Upper lobe of right lung (tissue), 1 donor: ENCODE measurements at places on chromosomes 4 and X.

- no peak for DNase-seq
Observed at GRCh38 chr4:111475001-111475400, 670.3 kb upstream of the FAM241A start.

GRCh38 chr4:151659601-151660364 is 101.0 kb downstream of the GATB start:
- no peak for DNase-seq

GRCh38 chr4:19177616-19178015 is 1074.1 kb upstream of the SLIT2 start:
- DNase-seq: no peak

DNA sequence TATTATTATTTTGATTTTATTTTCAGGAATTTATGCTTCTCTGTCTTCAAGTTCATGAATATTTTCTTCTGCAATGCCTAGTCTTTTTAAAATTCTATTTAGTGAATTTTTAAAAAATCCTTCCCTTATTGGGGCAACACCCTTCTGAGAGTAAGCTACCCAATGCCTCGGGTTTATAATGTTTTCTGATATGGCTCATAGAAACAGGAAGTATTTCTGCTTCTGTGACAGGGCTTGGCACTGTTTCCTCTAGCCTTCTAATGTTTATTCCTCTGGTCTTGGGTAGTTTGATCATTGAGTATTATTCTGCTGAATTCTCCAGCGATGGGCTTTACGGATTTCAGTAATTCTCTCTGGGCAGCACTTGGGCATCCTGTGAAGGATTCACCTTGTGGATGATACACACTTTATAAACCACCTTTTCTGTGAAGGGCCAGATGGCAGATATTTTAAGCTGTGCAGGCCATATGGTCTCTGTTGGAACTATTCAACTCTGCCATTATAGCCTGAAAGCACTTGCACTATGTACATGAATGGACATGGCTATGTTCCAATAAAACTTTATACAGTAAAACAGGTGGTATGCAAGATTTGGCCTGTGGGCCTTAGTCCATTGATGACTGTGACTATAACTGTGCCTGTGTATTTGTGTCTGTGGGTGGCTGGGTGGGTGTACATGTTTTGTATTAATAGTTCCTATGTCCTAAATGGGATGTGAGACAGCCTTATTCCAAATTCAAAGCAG is 95.9 kb upstream of the FAT1 start:
- DNase-seq: no peak

- no peak for DNase-seq
Observed at GRCh38 chr4:84699001-84699671, 116.2 kb downstream of the CDS1 start.

GRCh38 chr4:86014599-86014998 is 345.3 kb downstream of the MAPK10 start:
- no peak for DNase-seq

DNA sequence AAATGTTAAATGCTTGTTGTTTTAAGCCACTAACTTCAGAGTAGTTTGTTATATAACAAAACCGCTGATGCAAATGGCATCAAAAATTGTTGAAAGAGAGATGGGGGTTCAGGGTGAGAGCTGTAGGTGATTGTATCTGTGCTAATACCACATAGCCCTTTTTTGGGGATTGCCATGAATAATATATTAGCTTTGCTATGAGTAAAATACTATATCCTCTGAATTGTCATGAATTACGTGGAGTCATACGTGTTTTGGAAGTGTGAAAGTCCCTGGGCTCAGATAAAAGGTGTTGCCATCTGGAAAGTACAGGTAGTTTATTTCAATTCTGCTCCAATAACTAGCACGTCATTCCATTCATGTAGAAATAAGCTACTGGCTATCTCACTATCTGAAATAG is 30.6 kb downstream of the DYNLT3 start:
- DNase-seq: no peak

- DNase-seq: peak; percentile 81
Observed at GRCh38 chr4:8315435-8316250, 46.1 kb downstream of the HTRA3 start.

DNA sequence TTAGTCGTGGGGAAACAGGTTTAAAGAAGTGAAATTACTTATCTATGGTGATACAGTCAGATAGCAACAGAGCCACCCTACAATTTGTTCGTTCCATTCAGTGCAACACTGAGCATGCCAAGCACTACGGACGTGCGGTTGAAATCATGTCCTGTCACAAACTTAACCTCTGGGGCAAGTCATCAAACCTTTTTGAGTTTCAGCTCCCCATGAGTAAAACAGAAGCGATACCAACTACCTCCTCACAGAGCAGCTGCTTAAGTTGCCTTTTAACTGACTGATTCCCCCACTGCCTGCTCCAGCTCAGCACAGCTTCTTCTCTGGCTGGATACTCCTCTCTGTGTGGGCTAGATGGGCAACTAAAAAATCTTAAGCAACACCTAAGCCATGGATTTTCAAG is 36.0 kb downstream of the LHFPL1 start:
- no peak for DNase-seq

DNA sequence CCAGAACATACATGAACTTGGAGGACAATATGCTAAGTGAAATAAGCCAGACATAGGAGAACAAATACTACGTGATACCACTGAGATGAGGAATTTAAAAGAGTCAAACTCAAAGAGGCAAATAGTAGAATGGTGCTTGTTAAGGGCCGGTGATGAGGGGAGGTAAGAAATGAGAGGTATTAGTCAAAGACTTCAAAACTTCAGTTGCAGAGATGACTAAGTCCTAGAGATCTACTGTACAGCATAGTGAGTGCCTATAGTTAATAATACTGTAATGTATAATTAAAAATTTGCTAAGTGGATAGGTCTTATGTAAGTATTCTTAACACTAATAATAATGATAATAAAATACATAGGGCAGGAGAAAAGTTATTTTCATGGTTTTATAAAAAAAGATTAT is 126.9 kb upstream of the VEGFC start:
- no peak for DNase-seq

GRCh38 chrX:150856785-150857184 is 41.7 kb downstream of the CD99L2 start:
- DNase-seq: no peak

DNA sequence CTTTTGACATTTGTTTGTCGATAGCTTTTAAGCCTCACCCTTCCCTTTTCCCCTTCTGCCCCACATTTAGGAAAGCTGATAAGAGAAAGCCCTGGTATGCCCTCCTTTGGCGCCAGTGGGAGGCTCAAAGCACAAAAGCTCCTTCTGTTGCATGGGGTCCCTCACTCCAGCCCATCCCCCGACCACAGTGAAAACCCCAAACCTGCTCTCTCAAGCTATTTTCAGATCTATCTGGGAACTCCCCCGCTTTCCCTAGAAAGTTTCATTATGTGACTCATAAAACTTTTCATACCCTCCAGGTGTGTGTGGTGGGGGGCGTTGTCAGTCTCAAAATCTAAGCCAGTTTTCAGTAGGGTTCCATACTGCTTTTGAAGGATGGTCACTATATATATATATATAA is 259.0 kb upstream of the PCDH7 start:
- DNase-seq: no peak

GRCh38 chrX:6184900-6185515 is 43.7 kb downstream of the NLGN4X start:
- DNase-seq: no peak

GRCh38 chrX:123975180-123975579 is 13.7 kb downstream of the STAG2 start:
- DNase-seq: no peak

DNA sequence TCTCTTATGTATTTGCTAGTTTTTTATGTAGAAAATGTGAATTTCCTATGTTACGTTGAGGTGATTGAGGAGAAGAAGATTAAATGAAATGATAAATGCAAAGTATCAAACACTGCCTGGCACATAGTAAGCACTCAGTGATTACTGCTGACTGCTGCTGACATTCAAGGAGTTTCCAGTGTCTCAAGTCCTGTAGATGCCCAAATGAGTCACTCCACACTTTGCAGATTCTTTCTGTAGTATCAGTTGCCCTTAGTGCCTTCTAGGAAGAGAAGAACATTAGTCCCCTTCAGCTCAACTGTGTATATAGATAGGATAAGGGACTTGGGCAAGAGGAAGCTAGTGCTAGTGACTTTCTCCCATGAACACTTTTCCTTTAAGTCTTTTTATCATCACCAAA is 240.5 kb upstream of the TEX13A start:
- no peak for DNase-seq

DNA sequence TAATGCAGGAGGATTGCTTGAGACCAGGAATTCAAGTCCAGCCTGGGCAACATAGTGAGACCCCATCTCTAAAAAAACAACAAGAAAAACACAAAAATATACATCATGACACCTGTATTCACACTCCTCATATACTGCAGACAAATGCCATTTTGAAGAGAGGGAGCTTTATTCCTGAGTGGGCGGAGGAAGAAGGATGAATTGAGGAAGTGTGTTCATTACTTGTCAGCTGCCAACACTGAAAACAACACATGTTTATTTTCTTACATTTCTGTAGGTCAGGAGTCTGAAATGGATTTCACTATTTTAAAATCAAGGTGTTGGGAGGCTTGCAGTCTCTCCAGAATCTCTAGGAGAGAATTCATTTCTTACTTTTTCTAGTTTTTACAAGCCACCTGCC is 47.2 kb upstream of the CD99 start:
- DNase-seq: no peak

DNA sequence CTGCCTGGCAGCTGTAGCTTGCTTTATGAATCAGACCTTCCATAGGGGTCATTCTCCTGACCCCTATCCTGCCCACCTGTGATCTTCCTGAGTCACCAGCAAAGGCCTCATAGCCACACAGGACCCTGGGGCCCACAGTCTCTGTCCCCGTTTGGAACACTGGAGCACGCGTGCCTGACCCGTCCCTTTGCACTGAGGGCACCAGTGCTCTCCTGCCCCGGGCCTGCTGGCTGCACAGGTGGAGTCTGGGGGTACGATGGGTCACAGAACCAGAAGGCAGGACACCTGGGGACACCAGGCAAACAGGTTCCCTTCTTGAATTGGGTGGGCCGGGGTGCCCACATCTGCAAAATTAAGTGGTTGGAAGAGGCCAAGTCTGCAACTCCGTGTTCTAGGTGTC is 97.2 kb downstream of the CPZ start:
- DNase-seq: peak; percentile 55

- no peak for DNase-seq
Observed at GRCh38 chr4:28350485-28350884, 1489.8 kb downstream of the STIM2 start.

DNA sequence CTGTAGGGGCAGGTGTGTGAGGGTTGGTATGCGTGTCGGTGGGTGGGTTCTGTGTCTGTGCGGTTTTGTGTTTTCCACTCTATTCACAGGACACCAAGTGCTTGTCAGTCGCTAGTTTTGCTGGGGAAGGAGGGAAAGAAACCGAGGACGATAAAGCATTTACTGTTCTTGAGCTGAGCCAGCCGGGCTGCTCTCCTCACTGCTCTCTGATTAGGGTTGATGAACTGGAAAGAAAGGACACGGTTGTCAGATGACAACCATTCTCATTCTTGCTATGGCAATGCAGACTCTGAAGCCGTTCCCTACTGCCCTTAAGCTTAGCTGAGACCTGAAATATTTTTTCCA is 832 bp downstream of the EGFL6 start:
- DNase-seq: no peak

- DNase-seq: no peak
Observed at GRCh38 chr4:149638073-149638472, 177.6 kb downstream of the IQCM start.

DNA sequence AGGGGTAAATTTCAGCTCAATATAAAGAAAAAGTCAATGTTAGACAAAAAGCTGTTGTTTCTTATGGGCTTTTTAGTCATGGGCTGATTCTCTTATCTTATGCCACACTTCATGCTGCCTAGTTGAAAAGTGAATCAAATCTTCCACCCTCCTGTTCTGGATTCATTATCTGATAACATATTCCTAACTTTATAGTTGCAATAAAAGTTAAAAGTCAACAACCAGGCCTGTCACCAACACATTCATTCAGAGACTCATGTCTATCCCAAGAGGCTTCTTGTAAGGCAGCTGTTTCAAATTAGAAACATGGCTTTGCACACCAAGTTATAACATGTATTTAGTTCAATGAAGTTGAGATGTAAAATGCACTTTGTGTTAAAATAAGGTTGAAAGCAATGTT is 243.8 kb downstream of the ADAMTS3 start:
- no peak for DNase-seq

GRCh38 chr4:138680989-138681604 is 334.5 kb upstream of the NOCT start:
- peak; percentile 74 for DNase-seq

DNA sequence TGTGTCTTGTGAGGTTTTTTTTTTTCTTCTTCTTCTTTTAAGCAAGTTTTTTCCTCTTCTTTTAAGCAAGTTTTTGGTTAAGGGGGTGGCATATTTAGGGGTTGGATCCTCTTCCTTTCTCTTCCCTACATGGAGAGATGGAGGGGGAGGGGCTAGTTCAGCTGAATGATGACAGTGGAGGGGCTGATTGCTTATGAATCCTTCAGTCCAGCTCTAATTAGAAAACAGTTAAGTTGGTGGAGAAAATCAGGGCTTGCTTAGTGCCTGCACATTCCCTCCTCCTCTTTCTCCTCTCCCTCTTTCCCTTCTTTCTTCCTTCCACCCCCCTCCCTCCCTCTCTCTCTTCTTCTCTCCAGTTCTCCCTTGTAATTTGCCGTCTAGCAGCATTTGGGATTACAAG is 4.4 kb upstream of the HAND2 start:
- DNase-seq: no peak

DNA sequence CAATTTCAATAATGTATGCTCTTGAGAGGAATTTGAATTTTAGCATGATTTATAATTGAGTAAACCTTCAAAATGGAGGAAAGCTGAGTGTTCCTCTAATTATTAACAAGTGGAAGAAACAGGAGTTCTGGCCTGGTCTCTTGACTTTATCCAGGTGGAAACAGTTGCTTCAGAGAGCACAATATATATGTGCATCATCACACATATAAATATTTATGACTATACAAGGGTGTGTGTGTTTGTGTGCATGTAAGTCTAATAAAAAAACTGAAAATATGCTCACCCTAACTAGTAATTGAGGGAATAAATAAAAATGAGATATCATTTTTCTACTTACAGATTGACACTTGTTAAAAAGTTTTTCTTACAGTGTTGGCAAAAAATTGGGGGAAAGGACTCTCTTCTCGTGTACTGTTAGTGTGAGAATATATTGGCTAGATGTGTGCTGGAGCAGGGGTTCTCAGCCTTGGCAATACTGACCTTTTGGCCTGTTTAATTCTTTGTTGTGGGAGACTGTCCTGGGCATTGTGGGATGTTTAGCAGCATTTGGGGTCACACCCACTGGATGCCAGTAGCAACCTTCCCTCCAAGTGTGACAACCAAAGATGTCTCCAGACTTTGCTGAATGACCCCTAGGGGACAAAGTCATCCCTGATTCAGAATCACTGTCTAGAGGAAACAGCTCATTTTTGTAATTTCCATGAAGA is 20.8 kb upstream of the HERC5 start:
- DNase-seq: no peak

GRCh38 chrX:2321411-2321810 is 179.4 kb downstream of the DHRSX start:
- no peak for DNase-seq

- DNase-seq: no peak
Observed at GRCh38 chr4:55947254-55947882, 1.4 kb upstream of the CEP135 start.
